RKO (cell line): ENCODE measurements at places on chromosomes 5 and 9.

GRCh38 chr5:145945620-145946111, 9.3 kb downstream of the SH3RF2 start:
- no peak for DNase-seq

DNA sequence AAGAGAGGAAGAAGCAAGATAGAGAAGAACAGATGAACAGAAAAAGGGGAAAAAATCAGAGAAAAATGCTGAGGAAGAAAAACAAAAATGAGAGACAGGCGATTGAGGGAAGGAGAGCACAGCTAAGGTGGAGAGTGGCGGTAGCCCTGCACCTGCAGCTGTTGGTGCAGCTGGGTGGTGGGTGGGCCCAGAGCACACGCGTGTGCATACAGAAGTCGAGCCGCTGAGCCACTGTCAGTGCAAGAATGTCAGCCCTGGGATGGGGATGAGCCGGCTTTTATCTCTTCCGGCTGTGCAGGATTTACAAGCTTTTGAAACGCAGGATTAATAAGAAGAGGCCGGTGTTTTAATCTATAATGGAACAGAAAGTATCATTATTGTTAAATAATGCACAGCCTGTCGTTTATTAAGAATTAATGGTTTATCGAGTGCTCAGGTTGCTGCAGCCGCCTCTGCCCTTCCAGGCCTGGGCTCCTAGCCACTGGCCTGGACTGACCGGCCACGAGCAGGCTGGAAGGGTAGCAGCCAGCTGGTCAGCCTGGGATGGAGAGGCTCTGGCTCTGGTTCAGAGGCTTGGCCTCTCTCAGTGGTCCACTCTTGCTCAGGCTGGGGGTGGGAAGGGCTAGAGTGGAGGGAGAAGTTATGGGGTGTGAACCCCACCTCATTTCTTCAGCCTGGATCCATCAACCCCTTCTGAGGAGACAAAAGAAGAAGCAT, 68.7 kb downstream of the PCDH1 start:
- DNase-seq: no peak

- DNase-seq: no peak
Observed at GRCh38 chr9:115444959-115445358, 327.0 kb upstream of the TNC start.

DNA sequence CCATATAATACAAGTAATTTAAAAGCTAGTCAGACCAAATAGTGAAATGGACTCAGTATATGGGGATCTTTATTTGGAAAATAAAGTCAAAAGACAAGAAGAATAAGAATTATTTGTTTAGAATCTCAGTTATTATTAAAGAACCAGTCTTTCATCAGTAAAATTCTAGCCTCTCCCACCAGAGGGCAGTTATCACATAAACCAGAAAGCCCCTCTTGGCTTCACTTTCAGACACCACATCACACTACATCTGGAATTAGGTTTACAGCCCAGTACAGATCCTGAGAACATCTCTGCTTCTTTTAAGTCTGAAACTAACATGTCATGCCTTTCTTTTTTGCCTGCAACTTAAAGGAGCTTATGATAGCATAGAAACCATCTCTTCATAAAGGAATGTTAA, 12.2 kb upstream of the HSPB3 start:
- DNase-seq: peak; percentile 30

DNA sequence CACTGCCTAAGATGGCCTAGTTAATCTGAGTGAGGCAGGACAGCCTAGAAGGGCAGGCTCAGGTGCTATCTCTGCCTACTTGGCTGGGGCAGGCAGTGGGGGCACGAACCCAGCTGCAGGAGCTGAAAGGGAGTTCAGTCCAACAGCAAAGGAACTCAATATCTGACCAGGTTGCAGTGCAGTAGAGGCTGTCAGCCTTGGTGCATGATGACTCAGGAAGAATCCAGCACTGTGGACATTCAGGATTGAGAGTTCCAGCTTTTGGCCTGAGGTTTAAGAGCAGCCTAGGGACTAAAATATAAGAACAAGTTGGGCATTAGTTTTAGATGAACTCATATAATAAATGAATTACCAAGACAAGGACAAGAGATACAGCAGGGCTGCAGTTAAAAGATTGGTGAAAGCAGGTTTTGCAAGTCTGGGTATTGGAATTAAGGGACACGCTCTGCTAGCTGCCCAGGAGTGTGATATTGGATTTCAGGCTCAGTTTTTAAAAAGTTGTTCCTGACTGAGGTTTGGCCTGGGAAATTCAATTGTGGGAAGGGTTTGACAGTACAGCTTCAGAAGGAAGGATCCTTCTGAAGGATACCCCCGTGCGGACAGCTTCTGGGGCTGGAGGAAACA, 64.7 kb upstream of the ATG10 start:
- no peak for DNase-seq

GRCh38 chr5:126624534-126624933, 23.8 kb downstream of the PHAX start:
- peak; percentile 79 for DNase-seq

GRCh38 chr5:112010475-112010874, 253.5 kb upstream of the NREP start:
- DNase-seq: no peak

GRCh38 chr9:70868041-70868440, 253.4 kb downstream of the TRPM3 start:
- DNase-seq: no peak

DNA sequence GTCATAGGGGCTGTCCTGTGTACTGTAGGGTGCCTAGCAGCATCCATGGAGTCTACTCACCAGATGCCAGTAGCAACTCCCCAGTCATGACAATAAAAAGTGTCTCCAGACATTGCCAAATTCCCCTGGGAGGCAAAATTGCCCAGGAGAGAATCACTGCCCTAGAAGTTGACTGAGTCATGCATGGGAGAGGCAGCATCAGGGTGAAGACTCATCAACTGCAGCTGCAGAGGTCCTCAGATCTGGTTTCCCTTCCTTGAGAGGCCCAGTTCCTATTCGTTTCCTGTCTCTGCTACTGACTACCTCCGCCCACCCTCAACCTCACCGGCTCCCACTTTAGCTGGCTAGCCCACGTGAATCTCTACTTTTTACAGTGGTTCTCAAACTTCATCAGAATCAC, 88.6 kb upstream of the AGXT2 start:
- DNase-seq: peak; percentile 53

DNA sequence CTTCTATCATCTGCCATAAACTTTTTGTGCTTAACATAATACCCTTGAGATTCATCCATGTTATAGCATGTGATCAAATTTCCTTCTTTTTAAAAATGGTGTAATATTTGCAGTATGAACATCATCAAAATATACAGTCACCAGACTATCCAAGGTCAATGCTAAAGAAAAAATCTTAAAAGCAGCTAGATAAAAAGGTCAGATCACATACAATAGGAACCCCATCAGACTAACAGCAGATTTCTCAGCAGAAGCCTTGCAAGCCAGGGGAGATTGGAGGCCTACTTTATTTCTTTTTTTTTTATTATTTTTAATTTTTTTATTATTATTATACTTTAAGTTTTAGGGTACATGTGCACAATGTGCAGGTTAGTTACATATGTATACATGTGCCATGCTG, 37.2 kb downstream of the FAM170A start:
- no peak for DNase-seq

GRCh38 chr5:173670791-173671120, 54.3 kb upstream of the BOD1 start:
- DNase-seq: no peak

DNA sequence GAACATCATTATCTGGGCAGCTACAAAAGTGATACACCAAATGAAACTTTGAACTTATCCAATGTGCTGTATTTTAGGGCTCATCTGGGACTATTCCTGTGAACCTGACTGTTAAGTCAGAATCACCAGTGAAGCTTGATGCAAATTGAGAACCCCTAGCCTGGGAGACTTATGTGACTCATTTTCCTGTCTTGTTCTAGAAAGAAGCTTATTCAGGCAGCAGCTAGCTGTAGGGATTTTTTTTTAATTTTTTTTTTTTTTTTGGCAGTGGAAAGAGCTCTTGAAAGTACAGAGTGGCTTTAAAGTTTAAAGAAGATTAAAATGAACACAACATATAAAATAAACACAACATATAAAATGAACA, 81.1 kb upstream of the TNFAIP8 start:
- DNase-seq: peak; percentile 29

- no peak for DNase-seq
Observed at GRCh38 chr5:956941-957747, 51.5 kb upstream of the NKD2 start.

GRCh38 chr5:74413403-74414048, 227.0 kb downstream of the ENC1 start:
- no peak for DNase-seq

DNA sequence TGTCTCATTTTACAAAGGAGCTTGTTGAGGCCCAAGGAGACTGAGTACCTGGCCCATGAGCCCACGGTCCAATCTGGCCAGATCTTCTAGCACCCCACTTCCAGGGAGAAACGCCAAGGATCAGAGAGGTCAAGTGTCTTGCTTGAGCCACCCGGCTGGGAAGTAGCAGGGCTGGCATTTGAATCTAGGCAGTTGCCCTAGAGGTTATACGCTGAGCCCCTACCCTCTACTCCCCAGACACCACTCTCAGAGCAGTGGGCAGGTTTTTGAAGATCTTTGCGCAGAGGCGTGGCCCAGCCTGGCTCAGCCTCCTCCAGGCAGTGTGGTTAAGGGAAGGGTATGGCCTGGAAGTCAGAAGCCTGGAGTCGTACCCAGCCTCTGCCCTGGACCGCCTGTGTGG, 5.8 kb upstream of the NUP214 start:
- no peak for DNase-seq

- DNase-seq: peak; percentile 81
Observed at GRCh38 chr9:101566904-101567724, 27.7 kb downstream of the PPP3R2 start.

DNA sequence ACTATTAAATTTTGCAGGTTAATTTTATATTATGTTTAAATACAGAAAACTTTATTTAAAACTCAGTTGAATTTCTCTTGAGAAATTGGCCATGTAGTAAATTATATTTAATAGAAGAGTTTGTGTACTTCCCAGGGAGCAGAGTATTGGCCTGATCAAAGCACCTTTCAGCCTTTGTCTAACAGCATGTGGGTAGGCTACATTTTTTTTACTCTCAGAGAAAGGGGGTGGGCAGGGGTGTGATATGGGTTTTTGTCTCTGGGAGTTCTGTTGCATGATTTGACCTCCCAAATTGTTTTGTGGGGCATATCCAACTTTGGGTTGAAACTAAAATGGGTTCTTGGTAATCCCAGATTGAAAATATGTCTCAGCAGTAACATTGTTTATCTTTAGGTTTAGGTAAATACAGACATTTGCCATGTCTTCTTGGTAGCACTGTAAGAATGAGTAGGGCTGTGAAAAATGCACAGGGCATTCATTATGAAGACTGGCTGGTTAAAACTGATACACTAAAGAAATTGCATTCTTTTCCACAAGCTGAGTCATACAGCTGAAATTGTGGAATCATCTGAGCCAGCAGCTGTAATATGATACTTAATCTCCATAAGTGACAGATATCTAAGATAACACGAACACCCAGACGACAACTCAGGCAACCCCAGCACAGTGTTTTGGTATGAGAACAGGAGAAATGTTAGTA, 75.4 kb upstream of the CDKN2B start:
- DNase-seq: peak; percentile 78

- DNase-seq: no peak
Observed at GRCh38 chr9:137269231-137269772, 8.2 kb upstream of the TOR4A start.

DNA sequence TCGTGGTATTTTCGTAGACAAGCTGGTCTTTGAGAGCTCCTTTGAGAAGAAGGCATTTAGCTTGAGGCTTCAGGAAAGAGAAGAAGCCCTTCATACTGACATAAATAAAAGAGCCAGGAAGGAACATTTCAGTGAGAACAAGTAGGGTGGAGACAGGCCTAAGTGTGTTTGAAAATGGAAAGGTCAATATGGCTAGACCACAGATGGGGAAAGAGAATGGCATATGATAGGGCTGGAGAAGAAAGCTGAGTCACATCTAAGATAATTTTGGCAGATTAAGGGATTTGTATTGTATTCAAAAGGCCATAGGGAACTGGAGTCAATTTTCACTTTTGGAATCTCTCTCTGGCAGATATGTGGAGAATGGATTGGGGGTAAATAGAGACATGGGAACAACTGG, 374.9 kb downstream of the TMEM38B start:
- no peak for DNase-seq

DNA sequence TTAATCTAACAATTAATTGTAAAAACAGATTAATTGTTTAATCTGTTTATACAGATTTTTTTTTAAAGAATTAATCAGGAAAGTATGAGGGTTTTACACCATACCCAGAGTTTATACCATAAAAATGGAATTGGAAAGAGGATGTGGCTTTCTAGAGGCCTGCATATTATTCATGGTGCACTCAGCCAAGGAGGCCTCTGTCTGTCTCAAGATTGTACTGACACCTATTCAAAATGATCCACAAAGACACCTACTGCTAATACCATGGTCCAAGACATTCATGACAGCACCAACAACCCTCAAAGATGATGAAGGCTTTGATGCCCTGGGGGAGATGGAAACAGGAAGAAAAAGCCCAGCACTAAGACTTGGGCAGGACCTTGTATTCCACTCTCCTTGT, 58.1 kb upstream of the MAST4 start:
- no peak for DNase-seq

GRCh38 chr5:76537073-76537543, 86.1 kb downstream of the F2RL2 start:
- DNase-seq: no peak

GRCh38 chr5:25995209-25995608, 1043.2 kb downstream of the CDH9 start:
- no peak for DNase-seq

DNA sequence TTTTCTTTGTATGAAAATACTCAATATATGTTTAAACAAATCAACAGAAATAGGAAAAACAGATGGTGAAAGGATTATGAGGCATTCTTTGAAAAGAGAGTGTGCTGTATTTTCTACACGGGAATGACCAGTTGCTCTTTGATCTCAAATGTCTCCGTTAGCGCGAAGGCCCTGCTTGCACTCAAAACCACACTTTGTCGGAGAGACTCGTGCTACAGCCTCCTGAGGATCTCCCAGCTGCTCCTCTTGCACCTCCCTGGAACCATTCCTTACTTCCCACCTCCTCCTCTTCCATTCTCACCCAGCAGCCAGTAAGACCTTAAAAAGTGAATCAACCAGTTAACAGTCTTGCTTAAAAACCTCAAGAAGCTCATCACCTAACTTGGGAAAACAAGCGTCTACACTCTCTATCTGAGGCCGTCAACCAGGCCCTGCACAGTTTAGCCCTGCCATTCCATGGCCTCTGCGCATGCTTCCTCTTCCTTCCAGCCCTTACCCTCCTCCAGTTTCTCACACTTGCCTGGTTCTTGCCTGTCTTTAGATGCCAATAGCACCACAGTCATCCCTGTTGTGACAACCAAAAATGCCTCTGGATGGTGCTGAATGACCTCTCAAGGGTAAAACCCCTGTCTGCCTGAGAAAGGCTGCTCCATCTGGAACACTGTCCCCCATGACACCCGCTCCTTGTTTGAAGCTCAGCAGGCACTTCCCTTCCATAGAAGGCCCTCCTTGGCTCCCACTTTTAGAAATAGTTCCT, 594.7 kb upstream of the WWC1 start:
- DNase-seq: no peak
